ENCODE measurements at places on chromosomes 13 and 19. TPM values are rescaled to one million over a fixed set of nuclear protein-coding genes. Genes with fewer than 3 reads are reported as not detected.

GRCh38 chr19:39498798-39499642 lies at the start of gene DLL3:
DLL3 (plus strand) TSS chr19:39498947; CDS start chr19:39498975, 28 bp downstream.
- no peak for DNase-seq

GRCh38 chr19:54644056-54644455 lies 13.8 kb downstream of the LILRB1 start:
- no peak for DNase-seq

- no peak for DNase-seq
These were observed 28.4 kb downstream of the RASA3 start for GRCh38 chr13:114103801-114104654.

DNA sequence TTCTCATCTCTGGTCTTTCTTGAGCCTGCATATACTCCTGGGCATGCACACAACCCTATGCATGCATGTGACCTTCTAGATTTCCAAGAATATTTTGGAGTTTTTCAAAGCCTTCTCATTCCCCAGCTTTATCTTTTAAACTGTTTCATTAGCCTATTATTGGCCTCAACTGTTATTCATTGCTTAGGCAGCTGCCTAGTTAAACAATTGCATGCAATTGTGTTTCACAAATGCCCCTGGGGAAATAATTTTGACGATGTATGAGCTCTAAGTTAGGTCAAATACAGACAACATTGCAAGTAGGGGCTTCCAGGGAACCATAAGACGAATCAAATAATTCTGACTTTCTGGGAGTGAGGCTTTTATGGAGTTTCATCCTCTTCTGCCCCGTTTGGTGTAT lies 2.3 kb upstream of the UPK1A start:
- no peak for DNase-seq

DNA sequence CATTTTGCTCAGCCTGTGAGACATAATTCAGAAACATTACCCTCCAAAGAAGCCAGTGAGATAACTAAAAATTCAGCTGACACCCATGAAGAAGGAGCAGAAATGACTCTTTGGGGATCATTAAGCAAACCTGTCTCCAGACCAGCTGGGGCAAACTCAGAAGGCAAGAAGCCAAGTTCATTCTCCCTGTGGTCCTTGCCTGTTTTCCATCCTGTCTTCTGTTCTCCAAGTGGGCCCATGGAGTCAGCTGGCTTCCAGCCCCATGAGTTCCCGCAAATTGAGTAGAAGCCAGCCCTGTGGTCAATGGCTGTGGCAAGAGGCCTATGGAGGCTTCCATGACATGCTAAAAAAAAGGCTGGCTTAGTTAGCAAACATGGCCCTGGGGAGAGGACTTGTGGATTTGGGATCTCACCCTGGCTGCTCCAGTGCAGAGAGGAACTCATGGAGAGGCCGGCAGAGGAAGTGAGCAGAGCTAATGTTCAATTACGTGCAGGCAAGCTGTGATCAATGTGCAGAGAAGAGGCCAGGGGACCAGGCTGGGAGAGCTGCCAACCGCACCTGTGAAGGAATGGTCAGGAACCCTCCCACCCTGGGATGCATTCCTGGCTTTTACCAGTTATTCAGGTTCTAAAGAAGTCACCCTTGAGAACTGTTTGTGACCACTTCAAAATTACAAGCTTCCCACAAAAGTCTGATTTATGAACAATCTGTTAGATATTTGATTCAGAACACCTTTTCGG lies 229.1 kb downstream of the TSHZ3 start:
- no peak for DNase-seq

DNA sequence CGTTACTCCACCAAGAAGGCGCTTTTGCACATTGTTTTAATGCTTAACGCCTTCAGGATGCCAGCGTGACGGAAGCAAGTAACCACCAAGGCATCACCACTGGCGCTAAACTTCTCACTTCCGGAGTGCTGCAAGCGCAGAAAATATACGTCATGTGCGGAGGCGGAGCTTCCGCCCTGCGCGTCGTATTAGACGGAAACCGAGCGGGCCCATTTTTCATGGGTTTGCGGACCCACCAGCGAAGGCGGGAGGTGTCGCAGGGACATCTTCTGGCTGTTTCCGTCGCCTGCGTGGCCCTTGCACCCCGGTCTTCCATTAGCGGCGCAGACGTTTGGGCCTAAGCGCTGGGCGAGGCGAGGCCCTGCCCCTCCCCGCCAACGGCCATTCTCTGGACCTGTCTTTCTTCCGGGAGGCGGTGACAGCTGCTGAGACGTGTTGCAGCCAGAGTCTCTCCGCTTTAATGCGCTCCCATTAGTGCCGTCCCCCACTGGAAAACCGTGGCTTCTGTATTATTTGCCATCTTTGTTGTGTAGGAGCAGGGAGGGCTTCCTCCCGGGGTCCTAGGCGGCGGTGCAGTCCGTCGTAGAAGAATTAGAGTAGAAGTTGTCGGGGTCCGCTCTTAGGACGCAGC lies at the start of gene ERCC5:
Gene ERCC5, plus strand, starts transcription at position 403 of the 631 bp plus-strand sequence. CDS start 235 bp downstream, outside the sequence.
- peak; percentile 87 for DNase-seq

GRCh38 chr13:98972059-98972458 lies 5.8 kb downstream of the DOCK9 start:
- no peak for DNase-seq

- DNase-seq: no peak
These were observed 98.2 kb downstream of the ZNF429 start for GRCh38 chr19:21603431-21604231.

- no peak for DNase-seq
These were observed 11.2 kb upstream of the CEACAM21 start for GRCh38 chr19:41564515-41565378.

DNA sequence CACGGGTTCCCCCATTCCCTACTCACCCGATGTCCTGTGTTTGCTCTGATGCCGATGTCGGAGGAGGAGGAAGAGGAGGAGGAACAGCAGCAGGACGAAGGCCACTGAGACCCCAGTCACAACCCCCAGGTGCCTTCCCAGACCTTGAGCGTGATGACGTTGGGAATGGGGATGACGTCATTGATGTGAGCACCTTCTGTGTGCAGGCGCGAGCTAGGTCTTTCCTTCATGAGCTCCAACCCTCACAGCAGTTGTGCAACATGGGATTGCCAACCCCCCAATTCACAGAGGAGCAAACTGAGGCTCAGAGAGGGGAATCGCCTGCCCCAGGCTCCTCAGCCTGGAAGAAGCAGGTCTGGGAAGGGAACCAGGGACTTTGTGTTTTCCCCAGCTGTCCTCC lies 4.2 kb downstream of the LILRB5 start:
- no peak for DNase-seq

GRCh38 chr19:13260883-13261653 lies 110.9 kb downstream of the IER2 start:
- DNase-seq: peak; percentile 28

GRCh38 chr13:93981426-93981977 lies 498.0 kb downstream of the DCT start:
- DNase-seq: no peak

DNA sequence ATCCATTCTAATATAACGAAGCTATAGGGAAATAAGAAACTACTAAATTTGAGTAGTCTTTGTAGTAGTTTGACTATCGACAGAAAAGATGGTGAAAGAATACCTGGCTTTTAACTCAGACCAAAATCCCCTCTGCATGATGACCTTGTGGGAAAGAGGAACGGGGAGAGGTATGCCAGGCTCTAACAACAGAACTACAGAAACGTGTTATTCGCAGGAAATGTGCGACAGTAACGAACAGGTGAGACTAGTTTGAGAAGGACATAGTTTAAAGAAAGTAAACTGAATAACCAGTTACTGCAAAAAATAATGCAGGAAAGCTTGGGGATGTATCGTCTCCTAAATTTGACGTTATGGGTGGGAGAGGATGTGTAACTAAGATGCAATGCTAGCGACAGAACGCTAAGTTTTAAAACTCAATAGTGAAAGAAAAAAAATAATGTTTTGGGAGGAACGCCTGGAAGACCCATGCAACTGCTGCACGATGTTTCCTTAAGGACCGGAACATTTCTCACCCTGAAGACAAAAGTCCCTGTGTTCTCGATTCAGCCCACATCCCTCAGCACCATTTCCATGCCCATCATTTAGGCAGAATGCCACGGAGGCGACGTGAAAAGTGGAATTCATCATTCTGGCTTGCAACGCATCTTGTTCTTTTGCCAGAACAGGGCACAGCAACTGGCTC lies 1.6 kb upstream of the RAP2A start:
- DNase-seq: no peak

GRCh38 chr19:38793177-38793576 lies 4.2 kb downstream of the LGALS7B start:
- no peak for DNase-seq

DNA sequence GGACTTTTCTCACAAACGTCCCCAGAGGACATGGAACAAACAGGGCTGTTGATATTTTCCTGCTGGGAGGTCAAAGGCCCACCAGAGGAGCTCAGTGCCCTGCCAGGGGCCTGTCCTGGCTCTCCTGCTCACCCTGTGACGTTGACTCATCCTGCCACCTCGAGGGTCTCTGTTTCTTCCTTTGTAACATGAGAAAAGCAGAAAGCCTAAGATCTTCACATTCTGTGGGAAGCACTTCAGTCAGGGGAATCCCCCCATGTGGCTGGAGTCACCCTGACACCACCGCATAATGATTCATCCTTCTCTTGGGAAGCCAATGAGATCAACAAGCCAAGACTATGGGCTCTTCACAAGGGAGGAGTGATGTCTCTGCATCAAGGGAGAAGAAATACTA lies 147.9 kb downstream of the KATNAL1 start:
- peak; percentile 27 for DNase-seq

DNA sequence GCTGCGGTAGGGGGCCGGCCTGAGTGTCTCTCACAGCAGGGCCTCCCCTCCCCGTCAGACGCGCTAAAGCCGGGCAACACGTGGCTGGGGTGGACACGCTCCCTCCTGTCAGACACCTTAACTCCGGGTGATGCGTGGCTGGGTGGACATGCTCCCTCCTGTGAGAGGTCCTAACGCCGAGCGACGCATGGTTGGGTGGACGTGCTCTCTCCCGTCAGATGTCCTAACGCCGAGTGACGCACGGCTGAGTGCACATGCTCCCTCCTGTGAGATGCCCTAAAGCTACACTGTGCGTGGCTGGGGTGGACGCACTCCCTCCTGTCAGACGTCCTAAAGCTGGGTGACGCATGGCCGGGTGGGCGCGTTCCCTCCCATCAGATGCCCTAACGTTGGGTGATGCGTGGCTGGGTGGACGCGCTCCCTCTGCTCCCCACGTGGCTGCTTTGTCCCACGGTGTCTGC lies 126.1 kb upstream of the MCF2L start:
- no peak for DNase-seq

- DNase-seq: peak; percentile 36
These were observed 717 bp upstream of the NALCN start for GRCh38 chr13:101417043-101417406.

DNA sequence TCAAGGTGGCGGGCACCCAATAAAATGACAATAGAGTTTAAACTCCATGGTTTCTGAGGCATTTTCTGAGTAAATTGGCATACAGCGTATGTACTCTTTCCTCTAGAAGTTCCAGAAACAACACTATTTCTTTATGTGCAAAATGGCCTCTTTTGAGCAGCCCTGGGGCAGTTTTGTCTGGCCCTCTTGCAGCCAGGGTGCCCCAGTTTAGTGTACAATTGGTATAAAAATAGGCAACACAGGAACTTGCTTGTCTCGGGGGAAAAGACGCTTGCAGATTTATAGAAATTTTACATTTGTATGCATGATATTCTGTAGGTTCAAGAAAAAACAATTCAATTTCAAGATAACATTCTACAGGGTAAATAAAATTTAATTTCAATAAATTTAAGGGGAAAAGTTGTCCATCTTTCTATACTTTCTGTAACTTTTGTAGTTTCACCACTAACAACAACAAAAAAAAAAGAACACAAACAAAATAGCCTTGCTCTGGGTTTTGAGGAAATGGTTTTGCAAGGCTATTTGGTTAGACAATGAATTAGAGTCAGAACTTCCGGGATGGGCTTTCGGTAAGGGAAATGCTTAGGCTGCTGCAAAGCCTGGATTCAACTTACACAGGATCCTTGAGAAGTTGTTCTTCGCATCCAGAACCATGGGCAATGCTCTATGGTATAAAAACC lies 45.3 kb downstream of the LRCH1 start:
- DNase-seq: no peak

GRCh38 chr13:113907635-113908617 lies 44.0 kb upstream of the GAS6 start:
- peak; percentile 17 for DNase-seq

GRCh38 chr19:54183431-54183830 lies 5.9 kb downstream of the MBOAT7 start:
- no peak for DNase-seq

- no peak for DNase-seq
These were observed 11.2 kb downstream of the ZNF83 start for GRCh38 chr19:52626915-52627314.

GRCh38 chr13:98944336-98944735 lies 33.5 kb downstream of the DOCK9 start:
- no peak for DNase-seq

DNA sequence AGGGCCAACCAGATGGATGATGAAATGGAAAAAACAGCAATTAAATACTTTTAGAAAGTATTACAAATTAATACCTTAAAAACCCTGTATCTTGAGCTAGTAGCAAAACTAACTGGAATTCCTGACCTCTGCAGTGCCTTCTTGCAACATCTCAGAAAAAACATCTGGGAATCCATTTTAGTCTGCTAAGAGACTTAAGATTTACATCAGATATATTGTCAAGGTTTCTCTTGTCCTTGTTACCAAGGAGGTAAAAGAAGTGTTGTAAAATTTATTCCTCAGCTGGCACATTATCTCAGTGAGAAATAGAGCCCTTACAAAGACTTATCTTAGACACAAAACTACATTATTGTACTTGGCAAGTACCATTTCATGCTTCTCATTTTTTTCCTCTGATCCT lies 18.5 kb downstream of the KCNRG start:
- no peak for DNase-seq

DNA sequence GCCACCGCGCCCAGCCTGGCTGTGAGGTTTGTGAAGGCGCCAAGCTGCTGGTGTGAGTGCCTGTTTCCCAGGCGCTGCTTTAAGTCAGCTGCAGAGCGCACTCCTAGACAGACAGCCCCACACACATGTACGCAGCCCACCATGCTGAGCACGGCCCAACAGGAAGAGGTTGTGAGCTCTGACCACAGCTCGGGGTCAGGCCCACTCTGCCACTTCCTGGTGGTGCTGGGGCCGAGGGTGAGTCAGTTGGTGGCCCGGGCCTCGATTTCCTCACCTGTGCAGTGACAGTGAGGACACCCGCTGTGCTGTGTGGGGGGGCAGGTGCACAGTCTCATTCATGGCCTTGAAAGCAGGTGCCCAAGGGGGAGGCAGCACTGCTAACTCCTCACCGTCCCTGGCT lies 106.7 kb downstream of the KDM4B start:
- DNase-seq: no peak

The SYCN gene
- not detected for total RNA-seq

The METTL21C gene
- not detected for total RNA-seq

The RASGRP4 gene
- total RNA-seq: 0.62 TPM

The HIPK4 gene
- total RNA-seq: not detected

The MCOLN1 gene
- total RNA-seq: 3.9 TPM

The SLC46A3 gene
- 2.5 TPM for total RNA-seq

The CGB8 gene
- total RNA-seq: 1.5 TPM

The CCNA1 gene
- 4.5 TPM for total RNA-seq

The ATP8A2 gene
- total RNA-seq: 1.6 TPM

The SLC15A1 gene
- total RNA-seq: not detected

The GRK1 gene
- not detected for total RNA-seq

The ETV2 gene
- 4.9 TPM for total RNA-seq

The ERICH4 gene
- total RNA-seq: not detected

The WDR88 gene
- not detected for total RNA-seq

The FCAR gene
- not detected for total RNA-seq

The CYP2A6 gene
- not detected for total RNA-seq

The LILRA6 gene
- total RNA-seq: not detected

The TLE2 gene
- 3.5 TPM for total RNA-seq

The LGALS7 gene
- not detected for total RNA-seq
